ENCODE measurements at places on chromosomes 6 and 20. TPM values are rescaled to one million over a fixed set of nuclear protein-coding genes. Genes with fewer than 3 reads are reported as not detected.
A peak's percentile ranks its signal among the peaks of the same experiment; 100 is the strongest.

DNA sequence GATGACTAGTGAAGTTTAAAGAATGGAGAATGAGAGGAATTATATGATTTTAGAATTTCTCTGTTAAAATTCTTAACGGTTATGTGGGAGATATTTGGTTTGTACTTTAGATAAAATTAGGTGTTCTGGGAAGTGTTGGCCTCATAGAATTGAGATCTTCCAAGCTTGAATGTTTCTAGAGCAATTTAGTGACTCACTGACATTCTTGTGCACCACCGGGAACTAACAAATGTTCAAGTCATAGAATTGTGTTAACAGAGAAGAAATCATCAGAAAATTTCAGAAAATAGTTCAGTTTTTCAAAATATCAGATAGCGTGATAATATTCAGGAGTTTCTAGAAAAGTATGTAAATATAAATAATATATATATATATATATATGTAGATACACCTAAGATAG lies 67.9 kb upstream of the BMP5 start:
- no peaks in the 10 kb centered on the region for H3K27me3 ChIP-seq
- DNase-seq, result no peak
- H3K4me3 ChIP-seq, result no peak overlapping the region

DNA sequence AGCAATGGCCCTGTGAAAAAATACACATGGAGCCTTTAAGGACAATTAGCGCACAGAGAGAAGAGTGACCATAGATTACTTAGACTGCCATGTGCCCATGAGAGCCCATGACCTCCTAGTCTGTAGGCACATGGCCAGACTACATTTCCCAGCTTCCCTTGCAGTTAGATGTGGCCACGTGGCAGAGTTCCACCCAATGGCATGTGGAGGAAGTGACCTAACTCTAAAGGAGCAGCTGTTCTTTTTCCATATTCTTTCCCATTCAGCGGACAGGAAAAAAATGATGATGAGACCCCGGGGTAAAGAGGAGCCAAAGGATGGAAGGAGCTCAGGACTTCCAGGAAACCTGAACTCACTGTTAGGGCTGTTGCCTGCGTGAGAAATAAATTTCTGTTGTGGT lies 116.6 kb downstream of the CBLN4 start:
- no peaks in the 10 kb centered on the region for H3K27me3 ChIP-seq
- H3K27ac ChIP-seq, result no peak overlapping the region
- H3K4me3 ChIP-seq, result no peak overlapping the region
- no peaks in the 10 kb centered on the region for H3K4me1 ChIP-seq
- H3K36me3 ChIP-seq, result no peaks in the 10 kb centered on the region
- DNase-seq, result no peak

GRCh38 chr20:41696428-41696827 lies 78.3 kb upstream of the CHD6 start:
- no peak overlapping the region for H3K4me3 ChIP-seq
- H3K27ac ChIP-seq, result no peak overlapping the region
- no peak for DNase-seq
- peaks cover 6% of the 10 kb centered on the region for H3K4me1 ChIP-seq

The EYA2 gene
- total RNA-seq, result not detected

- H3K27me3 ChIP-seq, result no peaks in the 10 kb centered on the region
- H3K4me1 ChIP-seq, result peaks cover 35% of the 10 kb centered on the region
- peak overlapping the region; percentile 64 for H3K27ac ChIP-seq
- DNase-seq, result peak; percentile 88
Measured at GRCh38 chr6:35663447-35664235, 25.1 kb downstream of the FKBP5 start.

GRCh38 chr6:55875400-55875799 lies at the start of gene BMP5:
Gene BMP5 (minus strand): TSS chr6:55875590. CDS start chr6:55874865, 725 bp downstream.
- H3K27me3 ChIP-seq, result no peaks in the 10 kb centered on the region
- H3K4me3 ChIP-seq, result no peak within 1 kb of the TSS
- peaks cover 15% of the 10 kb centered on the region for H3K4me1 ChIP-seq
- no peaks in the 10 kb centered on the region for H3K36me3 ChIP-seq

The CDH22 gene
- total RNA-seq, result not detected

Measured in A673 (cell line).